Stomach (tissue), 19 donors: ENCODE measurements at places on chromosomes 16 and 17.

- peak; percentile 30 for DNase-seq
These were observed 448.9 kb upstream of the ERCC4 start for GRCh38 chr16:13471036-13471435.

DNA sequence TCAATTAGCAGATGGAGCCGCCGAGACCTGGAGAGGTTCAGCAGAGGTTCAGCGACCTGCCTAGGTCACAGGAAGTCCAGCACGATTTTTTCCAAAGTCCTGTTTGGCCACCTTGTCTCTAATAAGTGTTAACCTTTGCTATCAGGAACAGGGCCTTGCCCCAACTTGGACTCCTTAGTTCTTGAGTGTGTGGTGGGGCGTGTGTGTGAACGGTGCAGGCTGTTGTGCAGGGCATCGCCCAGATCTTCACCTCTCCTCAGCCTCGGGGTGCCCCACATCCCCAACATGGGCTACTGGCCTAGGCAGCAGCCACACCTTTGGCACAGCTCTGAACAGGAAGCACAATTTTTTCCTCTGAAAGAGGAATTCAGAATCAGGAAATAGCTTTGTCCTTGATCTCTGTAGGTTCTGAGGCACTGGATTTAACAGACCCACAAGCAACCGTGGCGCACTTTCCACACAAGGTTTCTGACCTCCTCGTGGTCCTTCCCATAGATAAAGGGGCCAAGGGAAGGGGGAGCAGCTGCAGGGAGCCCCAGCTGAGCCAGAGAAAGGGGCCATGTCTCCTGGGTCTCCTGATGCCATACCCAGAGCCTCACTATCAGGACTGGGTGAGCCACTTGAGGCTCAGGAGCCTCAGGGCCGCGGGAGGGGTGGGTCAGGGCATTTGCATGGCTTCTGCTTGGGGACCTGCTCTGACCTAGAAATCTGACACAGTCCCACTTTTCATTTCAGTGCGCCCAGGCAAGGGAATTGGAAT, 10.4 kb downstream of the MPRIP start:
- DNase-seq: peak; percentile 54

GRCh38 chr17:17701658-17702057, 20.4 kb downstream of the RAI1 start:
- DNase-seq: no peak

- DNase-seq: peak; percentile 13
These were observed 59.4 kb upstream of the XYLT1 start for GRCh38 chr16:17529982-17530760.

DNA sequence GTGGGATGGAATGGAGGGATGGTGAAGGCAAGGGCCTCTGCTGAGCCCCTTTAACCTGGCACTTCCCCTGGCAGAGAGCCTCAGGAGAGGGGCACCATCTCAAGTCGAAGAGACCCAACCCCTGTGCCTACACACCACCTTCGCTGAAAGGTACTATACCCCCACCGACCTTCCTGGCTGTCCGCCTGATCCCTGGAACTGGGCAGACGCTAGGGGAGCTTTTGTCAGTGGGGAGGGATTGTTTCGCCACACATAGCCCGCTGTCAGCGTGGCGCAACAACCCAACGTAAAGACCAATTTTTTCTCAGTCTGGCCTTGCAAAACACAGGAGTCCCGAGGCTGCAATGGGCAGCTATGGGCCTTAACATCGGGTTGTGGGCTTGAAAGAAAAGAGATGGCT, 3.1 kb downstream of the PPP1R1B start:
- DNase-seq: no peak

DNA sequence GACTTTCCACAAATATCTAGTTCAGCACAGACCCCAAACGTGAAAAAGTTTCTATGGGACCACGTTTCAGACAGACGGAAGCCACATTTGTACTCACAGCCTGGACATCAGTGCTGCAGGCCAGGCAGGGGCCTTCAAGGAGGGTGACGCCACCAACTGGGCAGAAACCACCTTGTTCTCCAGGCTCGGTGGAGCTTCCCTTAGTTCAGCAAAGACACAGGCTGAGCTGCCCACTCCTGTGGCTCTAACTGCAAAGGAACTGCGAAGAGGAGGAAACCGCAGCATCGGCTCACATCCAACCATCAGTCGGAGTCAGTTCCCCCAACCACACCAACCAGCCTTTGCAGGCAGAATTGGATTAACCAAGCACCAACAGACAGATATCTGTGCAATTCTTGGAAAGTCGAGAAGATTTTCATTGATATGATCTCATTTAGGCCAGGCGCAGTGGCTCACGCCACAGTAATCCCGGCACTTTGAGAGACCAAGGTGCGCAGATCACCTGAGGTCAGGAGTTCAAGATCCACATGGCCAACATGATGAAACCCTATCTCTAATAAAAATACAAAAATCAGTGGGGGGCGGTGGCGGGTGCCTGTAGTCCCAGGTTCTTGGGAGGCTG, 73.3 kb upstream of the CNEP1R1 start:
- DNase-seq: no peak

DNA sequence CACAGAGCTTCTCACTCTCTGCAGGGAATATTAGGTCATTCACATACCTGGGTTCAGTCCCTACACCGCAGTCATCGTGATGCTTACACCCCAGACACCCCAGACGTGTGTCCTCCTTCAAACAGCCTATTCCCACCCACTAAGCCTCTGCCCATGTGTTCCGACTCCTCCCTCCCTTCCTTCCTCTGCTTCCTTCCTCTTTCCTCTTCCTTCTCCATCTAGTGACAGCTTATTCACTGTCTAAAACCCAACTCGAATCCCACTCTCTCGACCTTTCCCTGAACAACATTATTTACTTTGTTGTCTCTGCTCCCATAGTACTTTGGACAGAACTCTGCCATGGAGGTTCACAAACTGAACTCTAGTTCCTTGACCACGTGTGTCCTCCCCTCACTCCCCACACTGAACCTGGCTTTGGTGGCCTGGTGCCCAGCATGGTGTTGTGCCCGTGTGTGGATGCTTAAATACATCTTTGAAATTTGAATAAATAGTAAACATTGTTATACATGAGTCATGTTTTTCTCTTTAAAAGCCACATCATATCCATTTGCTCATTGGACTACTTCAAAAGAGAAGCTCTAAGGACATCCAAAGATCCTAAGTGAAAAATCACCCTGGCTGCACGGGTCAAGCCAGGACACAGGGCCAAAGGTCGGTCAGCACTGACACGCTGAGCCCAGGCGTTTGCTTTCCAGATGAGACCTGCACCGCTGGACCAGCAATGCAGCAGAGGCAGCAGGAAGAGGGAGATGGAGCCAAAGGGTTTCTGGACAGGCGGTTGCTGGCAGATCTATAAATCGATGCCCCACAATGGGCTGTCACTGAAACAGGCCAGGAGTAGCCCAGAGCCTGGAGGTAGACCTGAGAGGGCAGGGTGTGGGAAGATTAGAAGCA, 14.1 kb upstream of the G6PC1 start:
- no peak for DNase-seq

- DNase-seq: no peak
These were observed 5.9 kb upstream of the SLC16A5 start for GRCh38 chr17:75081611-75082540.

- DNase-seq: no peak
These were observed 1.1 kb downstream of the METTL16 start for GRCh38 chr17:2510559-2510958.
